ENCODE measurements at places on chromosomes 2 and 18.

- no peaks in the 10 kb centered on the region for H3K36me3 ChIP-seq
- H3K27me3 ChIP-seq, result no peaks in the 10 kb centered on the region
- no peak for DNase-seq
- no peaks in the 10 kb centered on the region for H3K4me1 ChIP-seq
- no peak overlapping the region for H3K4me3 ChIP-seq
- no peak overlapping the region for H3K27ac ChIP-seq
Observed at GRCh38 chr2:189982780-189983394, 79.6 kb downstream of the MSTN start.

GRCh38 chr18:60112369-60112768 is 212.6 kb downstream of the PMAIP1 start:
- no peak overlapping the region for H3K27ac ChIP-seq
- H3K4me3 ChIP-seq, result no peak overlapping the region
- H3K4me1 ChIP-seq, result no peaks in the 10 kb centered on the region

DNA sequence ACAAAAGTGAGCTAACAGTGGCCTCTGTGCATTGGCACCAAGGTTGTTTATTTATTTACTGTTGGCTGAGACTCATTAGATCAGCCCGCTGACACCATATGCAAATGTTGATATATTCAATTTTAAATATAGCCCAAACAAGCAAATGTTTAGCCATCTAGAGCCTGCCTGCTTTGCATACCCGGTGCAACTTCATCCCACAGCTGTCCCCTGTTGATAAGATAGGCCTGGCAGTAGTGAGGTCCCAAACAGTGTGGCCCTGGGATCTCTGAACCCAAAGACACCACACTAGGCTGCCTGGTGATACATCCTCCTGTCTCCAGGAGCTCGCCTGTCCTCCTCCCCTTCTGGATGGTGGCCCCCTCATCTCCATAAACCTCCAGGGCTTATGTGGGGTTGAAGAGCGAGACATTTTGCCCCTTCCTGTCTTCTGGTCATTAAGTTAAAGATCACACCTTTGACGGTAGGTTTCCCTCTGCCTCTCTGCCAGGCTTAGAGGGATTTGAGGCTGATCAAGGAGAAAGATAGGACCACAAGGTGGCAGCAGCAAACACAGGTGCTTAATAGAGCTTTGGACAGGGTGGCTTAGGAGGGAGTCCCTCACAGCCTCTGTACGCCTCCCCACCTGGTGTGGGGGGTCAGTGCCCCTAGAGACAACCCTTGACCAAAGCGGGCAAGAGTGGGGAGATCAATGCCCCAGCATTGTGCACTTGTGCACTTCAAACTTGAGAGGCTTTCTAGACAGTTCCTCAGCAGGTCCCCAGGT is 23.7 kb upstream of the MYO5B start:
- H3K27ac ChIP-seq, result no peak overlapping the region
- H3K36me3 ChIP-seq, result no peaks in the 10 kb centered on the region
- no peaks in the 10 kb centered on the region for H3K27me3 ChIP-seq
- H3K4me3 ChIP-seq, result no peak overlapping the region
- DNase-seq, result no peak

DNA sequence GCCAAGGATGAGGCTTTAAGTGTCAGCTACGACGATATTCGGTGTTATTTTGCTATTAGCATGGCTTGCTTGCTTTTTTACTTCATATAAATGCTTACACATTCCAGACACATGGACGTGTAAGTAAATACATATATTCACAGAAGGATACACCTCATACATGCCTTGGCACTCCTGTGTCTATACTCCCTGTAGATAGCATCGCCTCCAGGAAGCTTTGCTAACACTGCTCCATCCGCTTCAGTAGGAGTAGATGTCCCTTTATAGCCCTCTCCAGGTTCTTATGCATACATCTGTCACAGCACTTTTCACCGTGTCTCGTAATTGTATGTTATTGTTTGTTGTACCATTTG is 27.5 kb upstream of the KCTD1 start:
- no peak overlapping the region for H3K4me3 ChIP-seq
- no peaks in the 10 kb centered on the region for H3K36me3 ChIP-seq
- H3K27me3 ChIP-seq, result peaks cover 5% of the 10 kb centered on the region
- DNase-seq, result no peak
- no peak overlapping the region for H3K27ac ChIP-seq

DNA sequence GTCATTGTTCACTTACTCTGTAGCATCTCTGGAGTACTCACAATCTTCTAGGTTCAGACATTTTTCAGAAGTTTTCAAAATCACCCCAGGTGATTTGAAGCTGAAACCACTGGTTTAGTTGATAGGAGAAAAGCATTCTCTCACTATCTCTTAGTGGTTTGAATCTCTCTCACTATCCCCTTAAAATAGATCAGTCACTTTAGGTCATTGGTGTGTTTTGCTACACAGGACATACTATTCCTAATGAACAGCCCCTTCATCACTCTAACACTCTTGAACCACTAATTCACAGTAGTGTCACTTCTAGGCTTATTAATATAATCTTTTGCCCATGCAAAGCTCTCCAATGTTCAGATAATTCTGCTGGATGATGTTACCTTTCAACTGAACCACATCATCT is 34.5 kb downstream of the LYPD6 start:
- H3K36me3 ChIP-seq, result peaks cover 9% of the 10 kb centered on the region
- no peaks in the 10 kb centered on the region for H3K27me3 ChIP-seq
- H3K27ac ChIP-seq, result no peak overlapping the region
- DNase-seq, result no peak
- no peak overlapping the region for H3K4me3 ChIP-seq

- no peak overlapping the region for H3K4me3 ChIP-seq
- no peak overlapping the region for H3K27ac ChIP-seq
- DNase-seq, result no peak
- H3K36me3 ChIP-seq, result no peaks in the 10 kb centered on the region
Observed at GRCh38 chr2:10876963-10877362, 34.8 kb upstream of the KCNF1 start.

DNA sequence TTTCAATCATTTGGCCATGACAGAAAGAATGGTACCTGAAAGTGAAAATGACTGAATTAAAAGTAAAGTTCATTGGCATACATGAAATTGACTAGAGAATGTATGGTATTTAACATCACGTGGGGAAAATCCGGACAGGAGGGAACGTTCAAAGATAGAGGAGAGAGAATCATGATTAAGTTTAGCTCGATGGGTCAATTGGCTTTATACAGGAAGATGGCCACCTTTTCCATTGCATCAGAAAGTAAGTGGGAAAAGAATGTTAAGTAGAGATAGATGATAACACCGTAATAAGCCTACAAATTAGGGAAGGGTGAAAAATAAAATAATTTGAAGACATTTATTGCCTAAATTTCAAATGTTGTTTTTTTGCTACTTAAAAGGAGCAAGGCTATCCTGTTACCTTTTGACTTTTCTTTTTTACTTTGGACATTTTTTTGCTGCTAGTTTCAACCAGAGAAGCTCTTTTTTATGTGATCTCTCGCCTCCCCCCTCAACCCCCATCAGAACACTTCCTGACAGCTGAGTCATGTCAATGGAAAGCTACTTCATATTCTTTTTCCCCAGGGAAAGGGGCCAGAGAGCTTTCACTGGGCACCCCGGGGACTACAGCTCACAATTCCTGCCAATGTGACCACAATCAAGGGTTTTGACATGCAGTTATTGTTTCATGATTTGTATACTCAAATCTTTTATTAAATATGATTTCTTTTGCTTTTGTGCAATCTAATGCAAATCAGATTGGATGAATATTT is 767 bp upstream of the CCDC102B start:
- no peaks in the 10 kb centered on the region for H3K4me1 ChIP-seq
- no peak for DNase-seq
- no peak overlapping the region for H3K27ac ChIP-seq
- no peak overlapping the region for H3K4me3 ChIP-seq
- no peaks in the 10 kb centered on the region for H3K36me3 ChIP-seq
- no peaks in the 10 kb centered on the region for H3K27me3 ChIP-seq

DNA sequence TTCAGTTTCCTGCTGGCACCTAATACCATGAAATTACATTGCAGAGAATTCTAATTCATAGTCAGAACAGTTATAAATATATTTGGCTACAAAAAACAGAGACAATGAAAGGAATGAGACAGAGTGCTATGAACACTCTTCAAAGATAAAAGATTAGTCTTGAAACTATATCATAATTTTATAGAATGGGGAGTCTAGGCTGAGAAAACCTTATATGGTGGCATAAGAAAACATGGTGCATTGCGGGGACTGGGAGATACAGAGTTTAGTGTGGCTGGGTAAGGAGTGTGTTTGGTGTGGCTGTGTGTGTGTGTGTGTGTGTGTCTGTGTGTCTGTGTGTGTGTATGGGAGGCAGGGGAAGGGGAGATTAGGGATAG is 64.5 kb upstream of the CTLA4 start:
- DNase-seq, result no peak
- no peaks in the 10 kb centered on the region for H3K27me3 ChIP-seq
- H3K36me3 ChIP-seq, result no peaks in the 10 kb centered on the region
- H3K4me1 ChIP-seq, result no peaks in the 10 kb centered on the region
- H3K27ac ChIP-seq, result no peak overlapping the region

DNA sequence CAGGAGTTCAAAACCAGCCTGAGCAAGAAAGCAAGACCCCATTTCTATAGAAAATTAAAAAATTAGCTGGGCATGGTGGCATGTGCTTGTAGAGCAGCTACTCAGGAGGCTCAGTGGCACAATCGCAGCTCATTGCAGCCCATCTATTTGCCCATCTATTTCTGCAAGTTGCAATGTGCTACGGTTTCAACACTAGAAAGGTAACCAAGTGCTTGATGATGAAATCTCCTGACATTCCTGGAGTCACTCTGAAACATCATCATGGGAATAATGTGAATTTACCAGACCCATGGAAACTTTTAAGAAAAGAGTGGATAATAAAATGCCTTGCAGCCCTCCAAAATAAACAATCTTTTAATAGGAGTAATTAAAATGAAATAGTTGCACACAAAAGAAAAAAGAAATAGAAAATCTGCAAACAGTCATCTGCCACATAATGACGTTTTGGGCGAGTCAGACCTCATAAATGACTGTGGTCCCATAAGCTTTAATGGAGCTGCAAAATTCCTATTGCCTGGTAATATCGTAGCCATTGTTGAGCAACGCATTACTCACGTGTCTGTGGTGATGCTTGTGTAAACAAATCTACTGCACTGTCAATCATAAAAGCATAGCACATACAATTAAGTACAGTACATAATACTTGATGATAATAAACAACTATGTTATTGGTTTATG is 46.6 kb upstream of the AMMECR1L start:
- no peaks in the 10 kb centered on the region for H3K4me1 ChIP-seq
- no peak overlapping the region for H3K27ac ChIP-seq
- no peak overlapping the region for H3K4me3 ChIP-seq
- H3K36me3 ChIP-seq, result no peaks in the 10 kb centered on the region

DNA sequence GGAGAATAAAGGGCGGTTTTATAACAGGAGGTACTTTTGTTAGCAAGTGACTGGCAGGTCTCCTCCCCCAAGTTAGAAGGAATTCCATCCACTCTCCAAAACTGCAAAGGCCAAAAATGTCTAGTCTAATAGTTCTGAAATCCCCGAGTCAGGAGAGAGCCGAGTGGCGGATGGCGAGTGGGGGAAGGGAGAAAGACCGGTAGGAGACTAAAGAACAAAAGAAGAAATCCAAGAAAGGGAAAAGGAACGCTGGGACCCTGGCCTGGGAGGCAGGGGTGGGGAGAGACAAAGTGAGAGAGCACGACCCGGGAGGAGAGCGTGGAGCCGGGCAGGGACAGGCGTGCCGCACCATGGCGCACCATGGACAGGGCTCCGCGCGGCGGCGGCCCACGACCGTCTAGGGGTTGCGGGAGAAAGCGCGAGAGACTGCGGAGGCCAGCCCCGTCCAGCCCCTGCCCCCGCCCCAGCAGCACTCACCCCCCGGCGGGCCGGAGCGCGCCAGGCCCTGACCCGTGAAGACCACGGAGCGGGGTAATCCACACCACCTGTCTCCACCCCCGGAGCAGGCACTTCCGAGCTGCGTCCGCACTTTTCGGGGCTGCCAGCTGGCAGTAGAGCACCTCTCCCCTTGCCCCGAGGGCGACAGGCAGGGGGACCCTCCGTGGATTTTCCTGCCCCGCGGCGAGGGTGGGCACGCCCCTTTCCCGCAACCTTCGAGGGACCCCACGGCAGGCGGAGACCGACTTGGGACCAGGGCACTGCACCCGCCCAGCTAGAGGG is 1.6 kb downstream of the CDH2 start:
- H3K4me3 ChIP-seq, result peak overlapping the region; percentile 83
- H3K4me1 ChIP-seq, result no peaks in the 10 kb centered on the region
- H3K36me3 ChIP-seq, result no peaks in the 10 kb centered on the region
- H3K27me3 ChIP-seq, result peaks cover 27% of the 10 kb centered on the region
- no peak overlapping the region for H3K27ac ChIP-seq
- DNase-seq, result no peak

DNA sequence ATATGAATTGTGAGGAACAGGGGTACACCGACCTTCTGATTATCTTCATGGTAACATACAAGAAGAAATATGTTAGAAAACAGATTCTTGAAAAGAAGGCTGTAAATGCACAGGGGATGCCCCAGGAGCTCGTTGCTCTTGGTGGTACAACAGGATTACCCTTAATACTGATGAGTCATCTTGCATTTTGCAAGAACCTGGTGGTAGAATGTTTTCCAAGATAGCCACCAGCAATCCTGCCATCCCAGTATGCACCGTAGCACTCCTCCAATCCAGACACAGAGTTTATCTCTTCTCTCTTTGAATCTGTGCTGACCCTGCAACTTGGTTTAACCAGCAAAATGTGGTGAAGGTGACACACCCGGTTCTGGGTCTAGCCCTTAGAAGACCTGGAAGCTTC is 238.3 kb downstream of the EN1 start:
- H3K27ac ChIP-seq, result no peak overlapping the region
- DNase-seq, result no peak
- H3K36me3 ChIP-seq, result no peaks in the 10 kb centered on the region
- H3K4me3 ChIP-seq, result no peak overlapping the region
- H3K27me3 ChIP-seq, result no peaks in the 10 kb centered on the region
- no peaks in the 10 kb centered on the region for H3K4me1 ChIP-seq
